Naive B cell (primary cell): ENCODE measurements at places on chromosomes 11 and 22.

DNA sequence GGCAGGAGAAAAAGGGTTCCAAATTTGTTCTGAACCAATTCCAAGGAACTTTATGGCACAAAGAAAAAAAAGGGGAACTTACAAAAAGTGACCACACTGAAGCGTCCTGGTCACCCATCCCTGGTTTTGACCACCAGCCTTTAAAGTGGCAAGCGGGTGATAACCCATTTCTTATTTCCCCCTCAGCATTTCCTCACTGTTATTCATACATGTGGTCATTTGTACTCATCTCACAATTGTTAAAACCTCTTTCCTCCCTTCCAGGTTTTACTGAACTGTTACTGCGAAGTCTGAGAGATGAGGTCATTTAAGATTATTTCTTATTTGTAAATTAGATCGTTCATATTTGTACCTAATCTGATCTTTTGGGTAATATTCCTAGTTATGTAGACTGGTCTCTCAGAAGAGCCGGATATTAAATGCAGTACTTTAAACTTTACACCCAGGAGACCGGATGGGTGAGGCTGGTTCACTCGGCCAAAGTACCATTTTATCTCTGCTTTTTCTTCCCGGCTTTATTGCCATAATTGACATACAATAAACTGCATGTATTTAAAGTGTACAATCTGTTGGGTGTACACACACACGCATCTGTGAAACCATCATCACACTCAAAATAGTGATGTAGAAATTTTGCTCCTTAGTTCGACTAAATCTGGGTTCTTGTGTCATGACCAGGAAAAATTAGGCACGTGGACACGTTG is 47.0 kb downstream of the CDPF1 start:
- DNase-seq = no peak

DNA sequence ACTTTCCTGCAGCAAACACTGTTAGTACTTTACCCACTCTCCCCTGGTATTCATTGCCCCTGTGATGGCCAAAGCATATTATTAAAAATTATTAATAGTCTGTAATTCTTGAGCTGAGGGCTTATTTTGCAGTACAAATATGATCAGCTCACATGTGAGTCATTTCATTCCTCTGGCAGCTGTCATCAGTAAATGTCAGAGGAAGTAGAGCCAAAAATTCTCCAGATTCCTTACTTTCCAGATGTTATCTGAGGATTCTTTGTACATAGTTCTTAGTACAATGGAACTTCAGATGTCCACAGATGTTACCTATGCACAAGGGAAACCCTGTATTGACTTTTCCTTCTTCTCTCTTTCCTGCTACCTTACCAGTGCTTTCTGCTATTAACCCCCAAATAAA is 12.5 kb downstream of the OR5B3 start:
- DNase-seq = no peak

DNA sequence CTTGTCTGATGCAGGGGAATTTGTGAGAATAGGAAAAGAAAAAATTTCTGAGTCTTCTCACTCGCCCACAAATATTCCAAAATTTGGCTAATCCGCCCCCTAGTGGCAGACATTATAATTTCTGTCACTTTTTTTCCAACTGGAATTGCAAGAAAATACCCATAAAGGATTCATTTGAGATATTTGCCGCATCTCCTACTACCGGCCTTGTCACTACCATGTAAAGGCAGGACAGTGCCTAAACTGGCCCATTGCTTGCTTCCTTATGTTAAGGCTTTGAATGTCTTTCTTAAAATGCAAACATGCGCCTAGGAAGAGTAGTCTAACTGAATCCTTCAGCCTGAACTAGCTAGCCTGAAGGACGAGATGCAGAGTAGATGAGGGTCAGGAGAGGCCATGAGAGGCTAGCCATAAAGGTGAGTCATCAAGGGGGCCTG is 9.3 kb upstream of the CEP295 start:
- DNase-seq = peak; percentile 23

- no peak for DNase-seq
These were observed 606 bp downstream of the RASSF7 start for GRCh38 chr11:561148-562003.

DNA sequence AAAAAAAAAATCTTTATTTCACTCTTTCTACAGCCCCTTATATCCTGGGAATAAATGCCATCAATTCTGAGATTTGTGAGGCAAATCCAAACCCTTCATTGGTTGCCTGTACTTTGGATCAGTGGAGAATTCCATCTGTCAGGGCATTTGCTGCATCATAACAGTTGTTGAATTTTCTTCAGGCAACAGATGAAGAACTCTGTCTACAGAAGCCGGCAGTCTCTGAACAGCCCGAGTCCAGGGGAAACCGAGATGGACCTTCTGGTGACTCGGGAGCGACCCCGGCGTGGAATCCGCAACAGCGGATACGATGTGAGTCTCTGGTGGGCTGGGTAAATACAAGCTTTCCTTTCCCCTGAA is 82.3 kb downstream of the C11orf91 start:
- DNase-seq = no peak

DNA sequence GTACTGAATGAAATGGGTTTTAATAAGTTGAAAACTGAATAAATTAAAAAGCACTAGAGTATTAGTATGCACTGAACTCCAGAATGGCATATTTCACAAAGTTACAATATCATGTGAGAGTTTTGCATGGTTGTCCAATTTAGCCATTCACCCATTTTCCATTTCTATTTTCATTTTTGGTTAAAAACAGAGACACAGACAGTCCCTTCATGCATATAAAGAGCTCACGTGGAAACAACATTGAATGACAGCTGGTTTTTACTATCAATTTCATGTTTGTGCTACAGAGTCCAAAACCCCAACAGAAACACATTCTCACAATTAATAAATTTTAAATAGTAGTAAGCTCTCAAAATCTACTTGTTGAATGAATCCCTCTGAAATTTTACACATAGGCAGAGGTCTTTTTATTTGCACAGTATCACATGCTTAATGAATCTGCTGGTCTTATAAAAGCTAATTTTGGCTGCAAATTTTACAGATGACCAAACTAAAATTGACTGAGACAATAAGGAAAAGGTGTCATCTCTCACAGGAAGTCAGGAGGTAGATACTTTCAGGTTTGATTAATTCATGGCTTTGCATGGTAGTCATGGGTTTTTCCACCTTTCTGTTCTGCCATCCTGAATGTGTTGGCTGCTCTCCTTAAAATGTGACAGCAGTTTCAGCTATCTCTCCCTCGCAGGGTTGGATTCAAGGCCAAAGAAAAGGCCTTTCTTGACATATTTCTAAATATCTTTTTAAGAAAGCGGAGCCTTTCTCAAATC is 20.6 kb upstream of the DDI1 start:
- no peak for DNase-seq

DNA sequence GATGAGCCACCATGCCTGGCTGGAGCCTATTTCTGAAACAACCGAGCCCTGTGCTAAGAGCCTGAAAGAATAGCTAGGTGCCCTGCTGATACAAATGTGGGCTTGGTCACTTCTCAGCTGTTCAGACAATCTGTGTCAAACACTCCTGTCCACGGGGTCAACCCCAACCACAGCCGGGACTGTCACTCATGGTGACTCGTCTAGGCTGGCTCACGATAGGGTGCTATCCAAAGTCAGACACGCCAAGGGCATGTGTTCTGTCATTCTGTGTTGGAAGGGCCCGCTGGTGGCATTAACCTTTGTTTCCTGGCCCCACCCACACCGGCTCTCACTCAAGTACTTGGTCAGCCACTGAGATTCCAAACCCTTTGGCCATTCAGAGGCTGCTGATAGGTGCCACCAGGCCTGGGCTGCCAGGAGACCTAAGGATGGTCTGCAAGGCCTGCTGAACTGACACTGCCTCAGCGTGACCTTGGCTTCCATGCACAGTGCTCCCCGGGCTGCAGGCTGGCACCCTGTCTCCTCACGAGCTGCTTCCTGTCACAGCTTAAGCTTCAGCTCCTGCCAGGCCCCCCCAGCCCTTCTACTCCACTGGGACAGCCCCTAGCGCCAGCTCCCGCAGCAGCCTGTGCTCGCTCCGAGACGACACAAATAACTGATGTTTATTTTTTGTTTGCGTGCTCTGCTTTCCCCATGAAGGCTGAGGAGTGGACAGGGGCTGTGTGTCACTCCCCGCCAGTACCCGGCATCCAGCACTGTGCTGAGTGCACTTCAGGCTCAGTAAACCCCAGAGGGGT is 14.2 kb upstream of the CDC42BPG start:
- peak; percentile 59 for DNase-seq
